ENCODE measurements at places on chromosomes 1 and 21. TPM values are rescaled to one million over a fixed set of nuclear protein-coding genes. Genes with fewer than 3 reads are reported as not detected.

The MSH4 gene
- total RNA-seq, result 0.12 TPM

The WNT9A gene
- 2.2 TPM for total RNA-seq

The C8A gene
- not detected for total RNA-seq

The ZNF593OS gene
- total RNA-seq, result not detected

The SFN gene
- total RNA-seq, result 0.51 TPM

The MEX3A gene
- 0.47 TPM for total RNA-seq

- H3K36me3 ChIP-seq, result peaks cover 40% of the 10 kb centered on the region
- no peaks in the 10 kb centered on the region for H3K4me1 ChIP-seq
- DNase-seq, result no peak
- no peak overlapping the region for H3K27ac ChIP-seq
Observed at GRCh38 chr1:84489766-84490165, 10.7 kb downstream of the RPF1 start.

GRCh38 chr1:99851850-99852454, 1.8 kb downstream of the AGL start:
- peak overlapping the region; percentile 67 for H3K4me3 ChIP-seq
- H3K36me3 ChIP-seq, result peaks cover 4% of the 10 kb centered on the region
- no peak for DNase-seq
- H3K27me3 ChIP-seq, result no peaks in the 10 kb centered on the region
- H3K27ac ChIP-seq, result no peak overlapping the region
- H3K4me1 ChIP-seq, result peaks cover 28% of the 10 kb centered on the region

DNA sequence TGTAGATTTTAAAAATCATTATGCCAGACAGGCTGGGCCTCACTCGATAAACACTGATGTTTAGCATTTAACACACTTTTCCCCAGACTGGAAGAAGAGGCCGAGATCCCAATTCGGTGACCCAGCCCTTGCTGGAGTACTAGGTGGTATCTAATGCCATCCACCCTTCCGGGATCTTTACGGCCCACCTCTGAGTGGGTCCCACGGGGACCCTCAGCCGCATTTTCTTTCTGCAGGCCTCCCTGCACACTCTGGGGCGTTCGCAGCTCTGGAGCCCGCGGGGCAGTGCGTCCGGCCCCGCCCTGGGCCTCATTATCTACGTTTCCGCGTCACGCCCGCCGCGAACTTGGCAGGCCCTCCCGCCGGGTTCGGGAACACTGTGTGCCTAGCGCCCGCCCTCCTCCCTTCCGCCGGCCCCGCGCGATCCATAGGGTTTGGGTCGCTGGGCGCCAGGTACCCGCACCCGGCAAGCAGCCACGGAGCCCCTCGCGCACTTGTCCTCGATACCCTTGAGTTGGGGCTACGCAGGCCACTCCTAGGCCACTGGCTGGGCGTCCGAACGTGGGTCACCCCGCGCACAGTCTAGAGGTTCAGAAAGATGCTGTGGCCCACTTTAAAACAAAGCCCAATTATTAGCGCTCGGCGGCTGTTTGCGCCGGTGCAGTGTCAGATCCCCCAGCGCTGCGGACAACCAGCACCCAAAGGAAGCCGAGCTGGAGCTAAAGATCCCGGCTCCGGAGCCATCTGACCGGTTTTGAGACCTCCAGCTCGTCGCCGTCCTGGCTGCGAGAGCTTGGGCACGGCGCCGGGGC, 950 bp upstream of the EVA1C start:
- peak; percentile 96 for DNase-seq
- no peaks in the 10 kb centered on the region for H3K27me3 ChIP-seq
- H3K36me3 ChIP-seq, result no peaks in the 10 kb centered on the region

GRCh38 chr1:169545472-169545871, 40.8 kb downstream of the F5 start:
- no peaks in the 10 kb centered on the region for H3K4me1 ChIP-seq
- no peaks in the 10 kb centered on the region for H3K36me3 ChIP-seq
- no peaks in the 10 kb centered on the region for H3K27me3 ChIP-seq
- no peak overlapping the region for H3K4me3 ChIP-seq

DNA sequence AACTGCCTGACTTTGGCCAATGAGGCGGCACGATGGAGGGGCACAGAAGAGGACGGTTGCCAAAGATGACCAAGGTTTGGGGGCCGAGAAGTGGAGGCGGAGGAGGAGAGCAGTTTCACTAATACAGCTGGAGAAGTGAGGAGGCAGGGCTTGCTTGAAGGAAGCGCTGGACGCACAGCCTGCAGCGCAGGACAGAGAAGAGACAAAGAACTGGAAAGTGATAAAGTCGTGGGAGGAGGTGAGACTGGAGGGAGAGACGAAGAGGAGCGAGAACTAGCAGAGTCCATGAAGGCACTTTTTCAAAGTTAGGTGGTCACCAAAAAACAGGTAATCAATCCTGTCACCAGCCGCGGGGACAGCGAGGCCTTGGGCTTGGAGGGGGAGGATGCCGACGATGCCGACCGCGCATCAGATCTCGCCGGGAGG, 771 bp downstream of the PACC1 start:
- peak overlapping the region; percentile 86 for H3K4me3 ChIP-seq
- H3K36me3 ChIP-seq, result peaks cover 10% of the 10 kb centered on the region
- no peaks in the 10 kb centered on the region for H3K4me1 ChIP-seq
- H3K27ac ChIP-seq, result no peak overlapping the region
- no peak for DNase-seq

- no peaks in the 10 kb centered on the region for H3K27me3 ChIP-seq
- H3K27ac ChIP-seq, result no peak overlapping the region
- no peak overlapping the region for H3K4me3 ChIP-seq
- H3K4me1 ChIP-seq, result no peaks in the 10 kb centered on the region
Observed at GRCh38 chr1:198326232-198326631, 169.4 kb downstream of the NEK7 start.

DNA sequence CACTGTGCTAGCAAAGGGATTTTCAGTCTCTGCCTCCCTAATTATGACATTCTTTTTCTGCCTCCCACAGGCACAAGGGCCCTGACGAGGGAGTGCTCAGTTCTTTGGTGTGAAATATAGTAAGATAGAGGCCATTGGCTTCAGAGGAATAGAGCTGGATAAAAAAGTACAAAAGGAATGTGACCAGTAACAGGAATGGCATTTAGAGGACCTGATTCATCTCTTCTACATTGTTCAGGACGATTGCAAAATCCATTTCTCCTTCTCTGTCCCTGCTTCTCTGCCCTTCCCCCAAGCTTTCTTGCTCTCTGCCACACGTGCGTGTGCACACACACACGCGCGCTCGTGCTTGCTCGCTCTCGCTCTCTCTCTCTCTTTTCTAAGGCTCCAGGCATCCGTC, 668.2 kb downstream of the KIF26B start:
- H3K27me3 ChIP-seq, result no peaks in the 10 kb centered on the region
- H3K27ac ChIP-seq, result no peak overlapping the region
- no peak for DNase-seq
- no peaks in the 10 kb centered on the region for H3K4me1 ChIP-seq
- H3K4me3 ChIP-seq, result no peak overlapping the region

GRCh38 chr1:61052395-61053225, 29.8 kb upstream of the NFIA start:
- no peaks in the 10 kb centered on the region for H3K27me3 ChIP-seq
- peak overlapping the region; percentile 97 for H3K27ac ChIP-seq
- no peak for DNase-seq
- no peaks in the 10 kb centered on the region for H3K4me1 ChIP-seq
- no peaks in the 10 kb centered on the region for H3K36me3 ChIP-seq
